ENCODE measurements at places on chromosomes 12 and 14. TPM values are rescaled to one million over a fixed set of nuclear protein-coding genes. Genes with fewer than 3 reads are reported as not detected.

Gene RAD9B
- 0.27 TPM for polyA plus RNA-seq

Gene MYH7
- not detected for polyA plus RNA-seq

Gene CFAP73
- polyA plus RNA-seq, result not detected

Gene RHEBL1
- polyA plus RNA-seq, result 1.9 TPM

Gene CBLN3
- polyA plus RNA-seq, result 0.78 TPM

Gene KRT77
- not detected for polyA plus RNA-seq

Gene PLEKHD1
- not detected for polyA plus RNA-seq

Gene ZFYVE21
- 156 TPM for polyA plus RNA-seq

Gene MLH3
- 5.5 TPM for polyA plus RNA-seq

Gene RND1
- polyA plus RNA-seq, result 0.37 TPM

Gene LMNTD1
- polyA plus RNA-seq, result 0.28 TPM

Gene SLC8A3
- polyA plus RNA-seq, result 0.40 TPM

Gene BBOF1
- 0.90 TPM for polyA plus RNA-seq

Gene TMEM179
- polyA plus RNA-seq, result not detected

Gene SERPINA12
- polyA plus RNA-seq, result not detected

Gene FGF23
- polyA plus RNA-seq, result not detected

Gene FGF6
- not detected for polyA plus RNA-seq

Gene KCNMB4
- 0.83 TPM for polyA plus RNA-seq

All from mammary epithelial cell (primary cell).